ENCODE measurements at places on chromosomes 1 and 21.

DNA sequence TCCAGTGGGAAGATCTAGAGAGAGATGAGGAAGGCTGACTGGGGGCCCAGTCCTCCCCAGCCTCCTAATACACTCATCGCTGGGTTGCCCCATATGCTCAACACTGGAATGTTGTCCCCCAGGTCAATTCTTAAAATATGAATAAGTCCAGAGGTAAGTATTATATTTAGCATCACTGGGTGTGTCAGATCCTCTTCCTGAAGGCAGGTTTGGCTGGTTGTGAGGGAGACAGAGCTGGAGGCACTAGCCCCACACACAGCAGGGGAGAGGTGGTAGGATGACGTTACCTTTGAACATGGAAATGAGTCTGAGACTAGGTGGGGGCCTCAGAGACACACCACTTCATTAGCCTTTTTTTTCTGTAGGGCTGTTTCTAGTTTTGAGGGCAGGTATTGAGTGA is 42.6 kb downstream of the SLC44A3 start:
- no peak for DNase-seq

DNA sequence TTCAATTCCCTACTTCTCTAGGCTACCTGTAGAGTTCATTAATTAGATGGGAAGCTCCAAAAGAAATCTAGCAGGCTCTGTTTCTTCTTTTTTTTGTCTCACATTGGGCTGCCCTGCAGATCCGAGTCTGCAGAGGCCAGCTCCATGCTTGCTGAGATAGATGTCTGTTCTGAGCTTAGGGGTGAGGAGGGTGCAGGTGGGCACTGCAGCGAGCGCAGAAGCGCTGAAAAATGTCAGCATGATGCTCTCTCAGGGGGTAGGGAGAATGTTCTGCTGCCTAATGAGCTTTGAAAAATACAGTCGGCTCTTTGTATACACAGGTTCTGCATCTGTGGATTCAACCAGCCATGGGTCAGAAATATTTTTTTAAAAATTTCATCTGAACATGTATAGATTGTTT is 56.8 kb upstream of the KCNA3 start:
- no peak for DNase-seq

DNA sequence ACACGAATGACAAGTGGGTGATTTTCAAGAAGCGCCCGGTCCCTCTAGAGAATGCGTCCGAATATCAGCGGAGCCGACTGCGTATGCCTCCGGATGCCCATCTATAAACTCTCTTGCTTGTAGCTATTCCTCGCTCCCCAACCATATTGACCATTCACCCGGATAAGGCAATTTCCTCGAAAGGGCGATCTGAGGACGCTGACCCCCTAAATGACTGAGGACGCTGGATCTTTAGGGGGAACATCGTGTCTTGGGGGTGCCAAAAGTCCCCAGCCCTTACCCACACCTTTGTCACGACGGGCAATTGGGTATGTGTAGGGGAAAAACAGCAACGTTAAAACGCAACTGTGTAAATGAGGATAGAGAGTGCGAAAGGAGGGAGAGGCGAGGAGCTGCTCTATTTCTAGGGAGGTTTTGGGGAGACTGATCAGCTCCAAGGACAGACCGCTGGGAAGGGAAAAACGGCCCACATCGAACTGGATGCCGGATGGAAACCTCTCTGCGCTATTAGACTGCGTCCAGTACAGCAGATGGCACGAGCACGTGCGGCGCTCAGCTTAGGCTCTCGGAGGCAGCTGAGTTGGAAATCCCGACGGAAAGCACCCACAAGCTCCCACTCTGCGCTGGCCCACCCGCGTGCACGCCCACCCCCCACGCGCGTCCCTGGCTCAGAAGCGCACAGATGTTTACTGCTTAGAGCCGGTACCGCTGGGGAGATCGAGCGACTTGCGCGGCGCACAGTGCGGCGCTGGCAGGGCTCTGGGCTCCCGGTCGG is 2.9 kb upstream of the PRRX1 start:
- DNase-seq = no peak

- no peak for DNase-seq
Observed at GRCh38 chr1:78814176-78814575, 164.5 kb downstream of the IFI44 start.

- DNase-seq = no peak
Observed at GRCh38 chr1:160400223-160400645, at the start of gene VANGL2. Gene VANGL2, plus strand, starts transcription at chr1:160400564. Its CDS starts 15,274 bp downstream, at chr1:160415838.

DNA sequence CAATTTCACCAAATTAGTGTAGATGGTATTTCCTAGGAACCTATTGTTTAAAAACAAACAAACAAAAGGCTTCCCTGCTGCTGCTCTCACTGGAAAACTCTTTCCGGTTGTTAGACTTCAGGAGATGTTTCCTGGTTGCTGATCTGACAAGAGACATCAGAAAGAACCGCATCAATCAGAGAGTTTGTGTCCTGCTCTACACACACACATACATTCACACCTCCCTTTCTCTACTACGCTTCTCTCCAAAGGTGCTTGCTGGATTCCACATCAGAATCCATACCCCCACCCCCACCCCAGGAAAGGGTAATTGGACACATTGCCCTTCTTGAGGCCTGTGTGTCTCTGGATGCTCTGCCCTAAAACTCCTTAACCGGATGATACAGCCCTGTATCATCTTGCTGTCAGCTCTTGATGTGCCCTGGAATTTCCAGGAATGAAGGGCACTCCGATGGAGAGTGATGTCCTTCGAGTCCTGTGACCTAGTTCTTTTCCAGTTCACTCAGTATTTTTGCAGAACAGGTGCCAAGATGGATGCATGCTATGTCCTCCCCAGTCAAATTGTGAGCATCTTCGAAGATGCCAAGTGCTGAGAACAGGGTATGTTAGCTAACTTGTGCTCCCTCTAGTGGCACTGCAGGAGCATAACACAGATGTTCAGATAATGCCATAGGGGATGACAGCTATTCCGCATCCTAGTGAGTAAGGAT is 113.7 kb upstream of the SLC35F3 start:
- DNase-seq = peak; percentile 5

DNA sequence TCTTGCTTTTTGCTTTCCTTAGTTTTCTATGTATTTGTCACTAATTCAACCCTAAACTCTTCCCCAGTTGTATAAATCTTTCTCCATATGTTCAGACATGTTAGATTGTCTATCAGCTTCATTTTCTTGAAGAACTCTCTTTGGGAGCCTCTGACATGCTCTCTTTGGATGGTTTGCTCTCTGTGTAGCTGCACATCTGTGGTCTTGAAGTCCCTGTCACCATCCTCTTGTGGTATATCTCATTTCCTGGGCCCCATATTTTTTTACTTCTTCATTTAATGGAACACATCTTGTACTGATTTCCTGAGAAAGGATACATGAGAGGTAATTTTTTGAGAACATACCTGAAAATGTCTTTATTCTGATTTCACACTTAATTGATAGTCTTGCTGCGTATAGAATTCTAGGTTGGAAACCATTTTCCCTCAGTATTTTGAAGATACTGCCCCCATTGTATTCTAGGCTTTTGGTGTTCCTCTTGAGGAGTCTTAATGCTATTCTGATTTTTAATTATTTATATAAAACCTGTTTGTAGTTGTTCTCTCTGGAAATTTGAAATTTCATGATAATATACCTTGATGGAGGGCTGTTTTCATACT is 72.6 kb downstream of the ST3GAL3 start:
- DNase-seq = no peak

- DNase-seq = no peak
Observed at GRCh38 chr1:84708031-84708430, 17.8 kb upstream of the SSX2IP start.

DNA sequence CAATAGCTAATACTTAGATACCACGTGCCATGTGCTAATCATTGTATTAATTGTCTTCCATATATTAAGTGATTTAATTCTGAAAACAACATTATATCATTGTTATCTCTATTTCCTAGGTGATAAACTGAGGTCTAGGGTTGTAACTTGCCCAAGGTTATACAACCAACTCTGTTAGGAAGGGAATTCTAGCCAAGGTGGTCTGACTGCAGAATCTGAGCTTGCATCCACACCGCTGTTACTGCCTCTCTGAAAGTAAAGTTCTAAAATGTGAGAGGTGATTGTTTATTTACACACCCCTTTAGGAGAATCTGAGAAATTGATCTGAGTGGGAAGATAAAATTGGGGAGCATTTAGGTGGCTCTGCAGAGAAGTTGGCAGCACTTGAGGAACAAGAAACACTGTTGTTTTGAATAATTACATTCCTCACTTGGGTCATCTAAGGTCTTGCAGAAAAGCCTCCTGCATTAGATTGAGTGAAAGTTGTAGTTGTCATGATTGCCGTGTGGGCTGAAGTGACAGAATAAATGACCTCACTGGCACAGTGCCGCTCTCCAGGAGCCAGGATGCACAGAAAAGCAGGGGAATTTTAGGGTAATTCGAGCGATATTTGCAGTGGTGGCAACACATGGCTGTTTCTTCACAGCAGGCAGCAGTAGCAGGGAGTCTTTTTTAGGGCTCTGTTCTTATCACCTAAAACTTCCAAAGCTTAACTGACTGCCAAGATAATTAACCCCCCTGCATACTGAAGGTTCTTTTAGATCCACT is 121.7 kb downstream of the ADGRL4 start:
- DNase-seq = no peak

- no peak for DNase-seq
Observed at GRCh38 chr21:46320331-46320801, 3.3 kb downstream of the C21orf58 start.

- DNase-seq = no peak
Observed at GRCh38 chr1:32487182-32487581, 22.3 kb downstream of the ZBTB8B start.

DNA sequence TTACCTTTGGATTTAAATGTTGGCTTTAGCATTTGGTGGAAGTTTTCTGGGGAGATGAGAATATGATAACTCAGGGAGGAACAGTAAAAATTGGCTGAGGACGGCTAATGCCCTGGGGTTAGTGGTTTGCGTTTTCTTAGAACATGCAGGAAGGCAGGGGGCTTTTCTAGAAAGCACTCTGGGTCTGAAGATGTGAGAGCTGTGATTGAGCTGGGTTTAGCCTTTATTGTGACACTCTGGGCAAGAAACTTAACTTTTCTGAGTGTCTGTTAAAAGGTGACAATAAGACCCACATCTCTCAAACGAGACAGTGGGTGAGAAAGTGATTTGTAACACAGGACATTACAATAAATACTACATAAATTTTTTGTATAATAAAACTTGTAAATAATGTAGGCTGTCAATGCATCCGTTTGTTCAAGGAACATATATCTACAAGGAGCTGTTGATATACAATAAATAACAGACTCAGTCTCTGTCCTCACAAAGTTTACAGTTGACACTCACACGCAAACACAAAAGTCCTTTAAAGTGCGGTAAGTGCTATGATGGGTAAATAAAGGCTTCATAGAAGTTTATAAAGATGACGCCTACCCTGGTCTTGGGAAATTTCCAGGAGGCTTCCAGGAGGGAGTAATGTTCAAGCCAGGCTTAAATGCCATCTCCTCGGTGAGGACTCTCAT is 49.5 kb upstream of the MRPS6 start:
- no peak for DNase-seq

DNA sequence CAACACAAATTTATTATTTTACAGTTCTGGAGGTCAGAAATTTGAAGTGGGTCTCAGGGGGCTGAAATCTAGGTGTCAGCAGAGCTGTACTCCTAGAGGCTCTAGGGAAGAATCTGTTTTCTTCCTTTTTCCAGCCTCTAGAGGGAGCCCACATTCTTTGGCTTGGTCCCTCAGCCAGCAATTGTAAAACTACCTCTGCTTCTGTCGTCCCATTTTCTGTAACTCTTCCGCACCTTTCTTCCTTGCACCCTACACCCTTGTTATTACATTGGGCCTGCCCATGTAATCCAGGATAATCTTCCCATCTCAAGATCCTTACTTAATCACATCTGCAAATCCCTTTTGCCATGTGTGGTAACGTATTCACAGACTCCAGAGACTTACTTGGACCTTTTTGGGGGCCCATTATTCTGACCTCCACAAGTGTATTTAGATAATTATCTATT is 24.8 kb upstream of the THEM4 start:
- no peak for DNase-seq

DNA sequence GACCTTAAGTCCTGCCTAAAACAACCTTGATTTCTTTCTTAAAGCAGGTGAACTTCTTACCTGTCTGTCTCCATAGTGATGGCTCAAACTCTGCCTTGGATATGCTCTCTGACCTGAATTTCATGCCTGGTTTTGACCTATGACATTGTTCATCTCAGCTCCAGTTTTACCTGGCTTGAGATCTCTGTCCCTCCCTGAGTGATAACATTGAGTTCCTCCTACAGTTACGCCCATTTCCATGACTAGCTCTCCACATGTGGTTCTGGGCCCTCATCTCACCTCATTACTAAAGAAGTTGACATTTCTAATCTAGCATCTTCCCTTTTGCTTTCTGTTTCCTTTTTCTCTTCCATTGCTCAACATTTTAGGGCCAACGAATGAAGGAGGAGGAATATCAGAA is 233.1 kb downstream of the HHIPL2 start:
- no peak for DNase-seq

- no peak for DNase-seq
Observed at GRCh38 chr1:154186177-154186576, 5.7 kb downstream of the TPM3 start.

- DNase-seq = no peak
Observed at GRCh38 chr1:19344372-19344810, 32.3 kb downstream of the SLC66A1 start.

DNA sequence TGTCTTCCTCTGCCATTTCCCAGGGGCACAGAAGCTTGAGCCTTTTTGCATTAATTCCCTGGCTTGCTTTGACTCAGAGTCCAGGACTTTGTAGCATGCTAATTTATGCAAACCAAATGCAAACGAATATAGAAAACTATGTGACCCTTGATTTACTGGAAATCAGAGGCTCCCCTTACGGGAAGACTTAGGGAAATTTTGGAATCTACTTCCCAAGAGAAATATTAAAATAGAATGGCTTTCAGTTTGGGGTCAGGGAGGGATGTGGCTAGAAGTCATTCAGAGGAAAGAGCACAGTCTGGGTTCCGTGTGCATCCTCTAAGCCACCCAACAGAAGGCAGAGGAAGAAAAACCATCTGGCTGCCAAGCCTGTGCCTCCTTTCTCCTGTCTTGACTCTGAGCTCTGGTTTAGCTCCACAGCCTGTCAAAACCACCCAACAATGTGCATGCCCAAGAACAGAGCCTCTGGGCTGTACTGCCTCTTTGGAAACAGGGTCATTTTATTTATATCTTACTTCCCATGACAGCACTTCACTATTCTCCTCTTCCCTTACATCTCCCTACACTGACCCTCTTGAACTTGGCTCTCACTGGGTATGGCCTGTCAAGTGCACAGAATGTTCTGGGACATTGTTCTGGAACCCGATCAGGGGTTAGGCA is 30.1 kb downstream of the ATF3 start:
- no peak for DNase-seq

DNA sequence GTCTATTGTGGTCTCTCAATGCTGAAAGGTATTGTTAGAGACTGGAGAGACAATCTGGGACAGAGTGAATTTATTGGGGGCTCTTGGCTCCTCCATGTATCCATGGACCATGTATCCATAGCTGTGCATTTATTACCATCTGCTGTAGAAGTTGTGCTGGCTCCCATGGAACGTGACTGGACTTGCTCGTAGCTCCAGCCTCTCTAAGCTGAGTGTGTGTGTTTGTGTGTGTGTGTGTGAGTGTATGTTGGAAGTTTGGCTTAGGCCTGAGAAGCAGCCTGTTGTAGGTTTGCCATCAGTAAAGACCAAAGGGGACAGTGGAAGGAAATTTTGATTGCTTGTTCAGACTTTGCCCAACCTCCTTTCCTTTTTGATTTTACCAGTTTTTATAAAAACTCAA is 105.7 kb upstream of the USP24 start:
- DNase-seq = no peak

GRCh38 chr1:6599141-6599975 is 3.3 kb downstream of the KLHL21 start:
- no peak for DNase-seq

Data from stimulated activated CD8-positive, alpha-beta memory T cell treated with anti-CD3 and anti-CD28 coated beads, Interleukin-7, amount 100 ng/mL, for 1 hour (primary cell).